Suppressor macrophage (primary cell): ENCODE measurements at places on chromosomes 3 and 15.

DNA sequence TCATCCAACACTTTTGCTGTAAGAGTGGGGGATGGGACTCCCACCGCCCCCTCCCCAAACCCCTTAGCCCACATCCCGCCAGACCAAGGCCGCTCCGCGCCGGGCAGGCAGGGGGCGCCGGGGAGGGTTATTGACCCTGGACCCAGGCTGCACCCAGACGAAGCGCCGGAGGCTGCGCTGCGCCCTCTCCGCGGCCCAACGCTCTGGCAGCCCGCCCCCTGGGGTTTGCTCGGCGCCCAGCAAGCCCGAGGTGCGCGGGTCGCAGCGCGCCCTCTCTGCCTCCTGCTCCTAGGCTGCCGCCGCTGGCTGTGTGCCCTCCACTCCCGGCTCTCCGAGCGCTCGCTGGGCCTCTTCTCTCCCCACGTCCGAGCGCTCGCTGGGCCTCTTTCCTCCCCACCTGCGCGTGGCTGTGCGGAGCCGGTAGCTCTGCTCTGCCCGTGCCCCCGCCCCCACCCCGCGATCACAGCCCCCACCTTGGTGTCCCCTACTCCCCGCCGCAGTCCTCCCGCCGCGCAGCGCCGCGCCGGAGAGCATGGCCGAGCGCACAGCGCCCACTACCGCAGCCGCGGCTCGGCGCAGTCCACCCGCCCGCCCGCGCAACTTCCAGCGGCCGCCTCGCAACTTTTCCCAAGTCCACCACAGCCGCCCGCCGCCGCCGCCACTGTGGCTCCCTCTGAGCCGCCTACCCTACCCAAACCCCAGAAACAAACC lies 1.2 kb downstream of the MECOM start:
- DNase-seq: peak; percentile 51

- no peak for DNase-seq
Observed at GRCh38 chr3:192655040-192655439, 72.3 kb downstream of the FGF12 start.

- peak; percentile 78 for DNase-seq
Observed at GRCh38 chr3:151351219-151351618, 21.9 kb upstream of the P2RY13 start.

DNA sequence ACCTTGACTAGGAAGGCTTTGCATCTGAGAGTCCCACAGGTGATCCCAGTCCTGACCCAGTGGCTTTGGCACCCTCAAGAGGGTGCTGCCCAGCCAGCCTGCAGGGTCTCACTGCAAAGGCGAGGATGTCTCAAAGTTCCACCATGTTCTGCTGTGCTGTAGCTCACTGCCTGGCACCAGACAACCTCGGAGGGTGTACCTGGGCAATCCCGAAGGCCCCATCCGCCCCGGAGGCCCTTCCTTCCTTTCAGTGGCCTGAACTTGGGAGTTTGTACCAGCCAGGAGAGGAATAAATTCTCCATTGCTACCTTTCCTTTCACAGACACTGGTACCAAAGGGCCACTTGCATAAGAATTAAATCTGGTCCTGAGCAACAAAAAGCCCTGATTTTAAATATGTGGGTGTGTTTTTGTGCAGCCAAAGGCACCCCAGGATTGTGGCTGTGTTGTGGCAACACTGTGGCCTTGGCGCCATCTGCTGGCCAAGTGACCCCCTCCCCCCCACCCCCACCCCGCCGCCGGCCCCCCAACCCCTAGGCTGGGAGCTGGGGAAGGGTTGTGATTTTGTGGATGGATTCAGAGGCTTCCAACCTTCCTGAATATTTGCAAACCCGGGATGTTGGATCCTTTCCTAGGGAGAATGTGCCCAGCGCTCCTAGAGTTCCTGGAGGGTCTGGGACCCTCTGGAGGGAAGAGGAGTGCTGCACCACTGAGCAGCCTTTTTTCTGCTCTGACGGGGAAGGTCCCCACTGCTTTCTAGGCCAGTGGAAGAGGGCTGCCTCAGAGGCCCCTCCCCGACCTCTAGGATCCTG lies 9.7 kb upstream of the PTPN23 start:
- peak; percentile 54 for DNase-seq
